ENCODE measurements at places on chromosomes 6 and 20.

- DNase-seq = no peak
These were observed 242.9 kb downstream of the KCNQ5 start for GRCh38 chr6:72864799-72865198.

DNA sequence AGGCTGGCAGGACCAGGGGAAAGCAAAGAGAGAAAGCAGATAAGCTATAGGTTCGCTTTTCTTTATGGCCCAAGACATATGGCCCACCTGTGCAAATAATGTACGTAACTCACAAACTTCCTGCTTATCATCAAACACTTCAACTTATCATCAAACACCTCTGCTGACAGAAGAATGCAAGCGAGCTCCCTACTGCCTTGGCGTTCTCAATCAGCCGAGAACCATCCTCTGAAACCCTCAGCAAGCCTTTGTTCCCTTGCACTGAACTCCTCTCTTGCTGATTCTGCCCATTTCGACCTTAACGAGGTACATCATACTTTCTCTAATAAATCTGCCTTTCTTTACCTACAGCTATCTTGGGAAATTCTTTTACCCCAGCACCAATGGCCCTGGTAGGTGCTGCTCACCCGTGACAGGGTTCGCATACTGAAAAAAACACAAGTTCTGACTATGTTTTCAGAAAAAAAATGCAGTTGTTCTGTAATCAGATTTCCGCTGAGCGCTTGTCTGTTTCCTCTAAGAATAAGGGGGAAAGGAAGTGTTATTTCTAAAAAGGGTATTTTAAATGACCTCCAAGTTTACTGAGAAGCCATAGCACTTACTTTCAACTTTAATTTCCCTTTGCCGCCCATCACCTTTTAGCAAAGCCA is 28.3 kb downstream of the SERPINB6 start:
- no peak for DNase-seq

GRCh38 chr6:18262702-18263417 is 1.5 kb downstream of the DEK start:
- DNase-seq = no peak

- DNase-seq = no peak
These were observed 106.9 kb upstream of the ADGRF1 start for GRCh38 chr6:47149066-47149465.

DNA sequence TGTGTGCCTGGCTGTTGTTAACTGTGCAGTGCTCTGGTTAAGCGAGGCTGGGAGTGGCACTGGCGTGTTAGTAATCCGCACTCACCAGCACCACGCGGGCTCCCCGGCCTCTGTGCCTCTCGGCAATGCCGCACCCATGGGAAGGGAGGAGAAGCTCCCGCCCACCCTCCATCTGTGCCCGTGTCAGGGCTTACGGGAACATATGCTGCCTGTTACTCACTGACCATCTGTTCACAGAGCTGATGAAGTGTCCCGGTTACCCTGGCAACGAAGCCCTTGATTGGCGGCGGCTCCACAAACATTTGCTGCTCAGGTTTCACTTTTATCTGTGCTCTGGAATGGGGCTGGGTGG is 114.7 kb downstream of the PSMB1 start:
- DNase-seq = peak; percentile 98

- DNase-seq = no peak
These were observed 142.8 kb downstream of the CLIC5 start for GRCh38 chr6:45872827-45873365.

- no peak for DNase-seq
These were observed 81.3 kb downstream of the VEGFA start for GRCh38 chr6:43851204-43851865.

DNA sequence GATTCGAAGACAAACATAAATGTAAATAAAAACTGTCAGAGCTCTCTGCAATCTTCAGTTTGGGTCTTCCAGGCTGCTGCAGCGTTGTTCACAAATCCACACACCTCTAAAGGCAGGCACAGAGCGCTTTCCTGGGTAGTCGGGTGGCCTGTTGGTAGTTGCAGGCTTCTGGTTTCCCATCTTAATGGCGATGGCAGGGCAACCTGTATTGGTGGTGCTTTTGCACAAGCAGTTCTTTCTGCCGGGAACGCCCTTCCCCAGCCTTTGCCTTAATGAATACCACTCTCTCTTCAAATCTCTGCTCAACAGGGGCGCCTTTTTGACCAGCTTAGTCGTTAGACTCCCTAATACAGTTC is 723 bp upstream of the IFT52 start:
- DNase-seq = no peak

GRCh38 chr20:37302981-37303380 is 13.5 kb downstream of the MANBAL start:
- no peak for DNase-seq

DNA sequence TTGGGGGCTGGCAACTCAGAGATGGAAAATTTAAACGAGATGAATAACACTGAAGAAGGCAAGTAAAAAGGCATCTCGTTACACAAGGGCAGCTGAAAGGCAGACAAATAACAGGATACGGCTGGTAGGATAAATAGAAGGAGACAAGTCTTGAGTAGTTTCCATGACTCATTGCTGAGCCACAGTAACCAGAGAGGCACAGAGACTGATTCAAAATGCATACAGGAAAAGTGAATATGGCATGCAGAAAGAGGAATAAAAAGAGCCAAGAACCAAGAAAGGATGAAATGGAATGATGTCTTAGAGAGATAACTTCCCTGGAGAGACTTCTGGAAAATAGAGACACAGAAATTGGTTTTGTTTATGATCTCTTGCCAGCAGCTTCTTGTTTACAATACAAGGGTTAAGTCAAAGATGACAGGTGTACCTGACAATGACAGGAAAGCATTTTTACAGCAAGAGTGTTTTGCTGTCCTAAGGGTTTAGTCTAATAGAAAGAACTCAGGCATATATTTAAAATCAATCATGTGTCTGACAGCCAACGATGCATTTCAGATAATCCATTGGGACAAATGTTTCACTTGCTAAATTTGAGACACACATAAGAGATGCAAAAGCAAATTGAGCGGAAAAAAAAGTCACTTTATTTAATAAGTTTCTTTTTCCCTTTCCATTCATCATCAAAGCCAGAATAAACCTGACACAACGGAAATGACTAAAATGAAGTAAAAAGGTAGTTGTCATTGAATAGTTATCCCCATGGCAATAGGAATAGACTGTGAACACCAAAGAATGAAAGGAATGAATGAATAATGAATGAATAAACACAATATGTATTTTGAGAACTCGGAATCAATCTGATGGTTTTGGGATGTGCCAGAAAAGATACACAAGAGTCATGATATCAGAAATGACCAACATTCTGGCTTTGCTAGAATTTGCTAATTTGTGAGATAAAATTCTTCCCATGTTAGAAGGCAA is 68.0 kb upstream of the KCNQ5 start:
- DNase-seq = no peak

DNA sequence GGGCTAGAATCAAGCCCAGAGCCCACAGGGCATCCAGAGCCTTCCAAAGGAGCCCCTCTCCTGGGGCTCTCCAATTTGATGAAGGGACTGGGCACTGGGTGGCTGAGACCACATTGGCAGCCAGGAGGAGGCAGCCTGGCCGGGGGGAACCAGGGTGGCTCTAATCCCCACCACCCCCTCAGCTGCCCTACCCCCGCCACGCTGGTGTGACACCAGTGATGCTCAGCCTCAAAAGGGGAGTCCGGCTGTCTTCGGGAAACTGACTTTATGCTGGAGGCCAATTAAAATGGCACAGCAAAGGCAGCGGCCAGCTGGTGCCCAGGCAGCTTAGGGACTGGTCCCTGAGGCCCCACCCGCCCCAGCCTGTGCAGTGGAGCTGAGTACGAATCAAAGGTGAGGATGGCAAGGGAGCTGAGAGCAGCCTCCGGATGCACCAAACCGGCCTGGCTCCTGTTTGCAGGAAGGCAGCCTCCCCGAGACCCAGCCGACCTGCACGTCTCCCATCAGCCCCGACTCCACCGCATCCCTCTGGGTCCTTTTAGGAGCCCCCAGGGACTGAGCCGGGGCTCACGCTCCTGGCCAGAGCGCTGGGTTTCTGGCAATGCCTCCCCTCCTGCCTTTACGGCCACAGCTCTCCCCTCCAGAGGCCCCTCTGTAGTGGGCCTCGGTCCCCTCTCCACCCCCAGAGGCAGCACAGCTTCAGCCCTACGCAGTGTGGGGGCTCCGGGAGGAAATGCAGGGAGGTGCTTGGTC is 28.5 kb downstream of the CHRNA4 start:
- no peak for DNase-seq
